ENCODE measurements at places on chromosomes 1 and 21.

GRCh38 chr1:15249081-15249480 lies 2.1 kb downstream of the FHAD1 start:
- no peak for DNase-seq

GRCh38 chr21:42818328-42818749 lies 61.0 kb downstream of the WDR4 start:
- peak; percentile 79 for DNase-seq

GRCh38 chr1:218444588-218444987 lies 99.5 kb downstream of the TGFB2 start:
- no peak for DNase-seq

DNA sequence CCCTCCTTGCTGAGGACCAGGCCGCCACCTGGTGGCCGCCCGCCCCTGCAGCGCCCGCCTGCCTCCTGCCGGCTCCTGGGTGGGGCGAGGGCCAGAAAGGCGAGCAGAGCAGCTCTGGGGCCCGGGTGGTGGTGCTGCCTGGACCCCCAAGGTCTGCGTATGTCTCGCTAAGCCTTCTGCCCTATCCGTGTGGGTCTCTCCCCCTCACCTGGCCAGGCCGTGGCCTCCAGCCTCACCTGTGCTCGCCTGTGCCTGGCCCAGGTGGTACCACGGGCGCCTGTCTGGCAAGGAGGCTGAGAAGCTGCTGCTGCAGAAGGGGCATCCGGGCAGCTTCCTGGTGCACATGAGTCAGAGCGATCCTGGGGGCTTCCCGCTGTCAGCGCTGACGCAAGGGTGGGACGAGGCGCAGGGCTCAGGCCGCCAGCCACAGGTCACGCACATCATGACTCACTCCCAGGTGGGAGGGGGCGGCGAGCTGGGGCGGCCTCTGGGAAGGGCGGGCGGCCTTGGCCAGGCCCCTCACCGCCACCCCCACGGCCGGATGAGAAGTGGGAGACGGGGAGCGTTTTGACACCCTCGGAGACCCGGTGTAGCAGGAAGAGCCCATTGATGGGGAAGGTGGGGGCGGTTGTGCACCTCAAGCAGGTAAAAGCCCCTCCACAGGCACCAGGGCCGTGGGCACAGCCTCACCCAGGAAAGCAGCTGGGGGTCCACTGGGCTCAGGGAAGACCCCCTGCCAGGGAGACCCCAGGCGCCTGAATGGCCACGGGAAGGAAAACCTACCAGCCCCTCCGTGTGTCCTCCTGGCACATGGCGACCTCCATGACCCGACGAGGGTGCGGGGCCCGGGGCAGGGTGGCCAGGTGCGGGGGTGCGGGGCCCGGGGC lies 9.9 kb downstream of the RNF223 start:
- DNase-seq: no peak

DNA sequence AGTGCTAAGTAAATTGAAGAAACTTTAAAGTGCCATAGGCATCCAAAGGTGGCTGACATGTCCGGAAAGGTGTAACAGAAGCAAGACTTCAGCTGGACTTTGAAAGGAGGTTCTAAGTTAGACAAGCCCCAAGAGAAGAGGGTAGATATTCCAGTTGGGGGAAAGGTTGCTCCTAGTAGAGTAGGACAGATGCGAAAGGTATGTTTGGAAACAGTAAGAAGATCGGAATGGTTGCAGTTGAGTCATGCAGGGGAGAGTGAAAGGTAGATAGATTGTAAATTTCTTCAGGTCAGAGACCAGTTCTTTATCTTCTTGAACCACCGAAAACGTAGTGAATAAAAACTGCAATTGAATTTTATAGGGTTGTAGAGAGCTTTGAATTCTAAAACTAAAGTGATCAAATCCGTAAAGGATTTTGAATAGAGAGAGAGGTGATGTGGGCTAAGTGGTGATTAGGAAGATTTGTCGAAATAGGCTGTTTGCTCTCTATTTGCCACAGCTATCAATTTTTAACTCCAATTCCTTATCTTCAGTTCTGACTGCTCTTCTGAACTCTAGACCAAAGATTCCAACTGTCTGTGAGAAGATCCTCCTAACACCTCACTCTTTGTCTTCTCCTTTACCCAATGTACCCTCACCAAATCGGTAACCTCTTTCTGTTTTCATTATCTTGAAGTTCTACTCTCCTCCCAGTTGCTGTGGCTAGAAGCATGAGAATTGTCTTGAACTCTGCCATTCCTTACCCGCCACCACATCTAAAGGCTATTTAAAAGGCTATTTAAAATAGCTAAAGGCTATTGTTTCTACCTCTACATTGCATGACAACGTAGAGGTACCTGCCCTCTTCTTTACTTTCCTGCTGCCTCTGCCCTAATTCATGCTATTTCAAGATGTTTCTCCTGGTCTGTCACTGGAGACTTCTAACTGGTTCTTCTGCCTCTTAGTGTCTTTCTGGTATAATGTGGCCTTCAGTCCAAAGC lies 16.7 kb downstream of the MACF1 start:
- no peak for DNase-seq

DNA sequence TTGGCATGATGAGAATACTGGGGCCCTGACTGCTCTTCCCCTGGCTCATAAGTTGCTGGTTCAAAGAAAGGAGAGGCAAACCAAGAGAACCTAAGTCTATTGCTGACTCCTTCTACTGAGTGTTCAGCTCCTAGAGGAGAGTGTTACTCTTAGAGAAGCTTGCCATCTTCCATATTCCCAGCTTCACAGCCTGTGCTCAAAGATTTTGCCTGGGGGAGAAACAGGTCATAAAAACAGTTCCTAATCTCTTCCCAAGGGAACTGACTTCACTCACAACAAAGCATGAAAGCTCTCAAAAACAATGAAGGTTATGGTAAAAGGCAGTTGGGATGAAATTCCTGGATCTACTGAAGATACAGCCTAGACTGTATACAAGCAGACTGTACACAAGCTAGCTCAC lies 37.1 kb downstream of the LRRC40 start:
- no peak for DNase-seq

GRCh38 chr1:151512326-151512725 lies 1.1 kb downstream of the CGN start:
- DNase-seq: no peak

GRCh38 chr1:62391369-62391971 lies 45.4 kb upstream of the USP1 start:
- DNase-seq: no peak

DNA sequence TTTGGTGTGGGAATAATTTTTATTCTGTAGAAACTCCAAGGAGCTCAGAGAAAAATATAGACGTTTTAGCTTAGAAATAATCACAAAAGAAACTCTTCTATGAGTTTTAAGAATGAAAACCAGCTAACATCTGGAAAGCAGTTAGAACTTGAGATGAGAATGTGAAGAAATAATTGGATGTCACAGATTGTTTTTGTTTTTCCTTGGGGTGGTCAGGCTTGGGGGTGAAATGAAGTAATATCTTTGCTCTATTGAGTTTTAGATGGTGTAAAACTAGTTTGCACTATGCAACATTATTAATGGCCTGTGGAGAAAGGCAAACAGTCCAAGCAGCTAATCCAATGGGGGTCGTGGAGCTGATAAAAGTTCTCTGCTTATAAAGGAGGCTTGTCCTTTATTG lies 101.2 kb downstream of the FMN2 start:
- no peak for DNase-seq

- no peak for DNase-seq
These were observed 18.2 kb upstream of the MSTO1 start for GRCh38 chr1:155591770-155592169.

GRCh38 chr1:28160782-28161266 lies 15.7 kb downstream of the PTAFR start:
- no peak for DNase-seq

- no peak for DNase-seq
These were observed 28.9 kb downstream of the ECHDC2 start for GRCh38 chr1:52892424-52893215.

- no peak for DNase-seq
These were observed 70.8 kb upstream of the KCND3 start for GRCh38 chr1:112060261-112060660.

DNA sequence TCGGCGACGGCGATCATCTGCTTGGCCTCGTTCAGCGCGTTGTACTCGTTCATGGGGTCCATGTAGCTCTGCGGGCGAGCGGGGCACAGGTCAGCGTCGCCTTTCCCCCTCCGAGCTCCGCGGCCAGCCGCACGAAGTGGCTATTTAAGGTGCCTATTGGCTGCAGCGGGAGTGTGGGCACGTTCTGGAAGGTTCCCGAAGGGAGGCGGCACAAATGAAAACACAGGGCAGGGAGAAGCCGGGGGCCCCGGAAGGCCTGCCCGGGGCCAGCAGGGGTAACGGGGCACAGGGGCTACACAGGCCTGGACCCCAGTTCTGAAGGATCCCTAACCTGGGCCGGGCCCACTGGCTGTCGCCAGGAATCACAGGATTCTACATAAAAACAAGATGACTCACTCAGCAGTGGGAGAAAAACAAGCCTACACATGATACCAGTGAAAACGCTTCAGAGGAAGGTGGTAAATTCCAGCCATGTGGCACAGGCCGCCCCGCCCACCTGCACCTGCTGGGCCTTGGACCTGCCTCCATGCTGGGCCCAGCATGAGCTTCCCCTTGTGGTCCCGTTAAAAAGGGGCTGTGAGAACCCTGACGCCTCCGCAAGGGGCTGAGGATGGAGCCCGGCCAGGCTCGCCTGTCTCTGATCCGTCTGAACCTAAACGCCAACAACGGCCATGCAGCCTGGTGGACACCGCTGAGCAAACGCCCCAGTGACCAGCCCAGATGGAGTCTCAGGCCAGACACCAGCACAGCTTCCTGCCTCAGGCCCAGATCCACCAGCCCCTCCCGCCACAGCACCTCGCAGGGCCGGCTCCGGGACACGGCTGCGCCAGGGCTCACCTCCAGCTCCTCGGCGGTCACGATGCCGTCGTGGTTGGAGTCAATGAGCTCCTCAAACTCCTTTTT lies 3.9 kb upstream of the TNFRSF4 start:
- DNase-seq: no peak

GRCh38 chr1:199834711-199835110 lies 192.8 kb upstream of the NR5A2 start:
- DNase-seq: no peak

GRCh38 chr1:112172294-112172882 lies 182.9 kb upstream of the KCND3 start:
- peak; percentile 62 for DNase-seq

DNA sequence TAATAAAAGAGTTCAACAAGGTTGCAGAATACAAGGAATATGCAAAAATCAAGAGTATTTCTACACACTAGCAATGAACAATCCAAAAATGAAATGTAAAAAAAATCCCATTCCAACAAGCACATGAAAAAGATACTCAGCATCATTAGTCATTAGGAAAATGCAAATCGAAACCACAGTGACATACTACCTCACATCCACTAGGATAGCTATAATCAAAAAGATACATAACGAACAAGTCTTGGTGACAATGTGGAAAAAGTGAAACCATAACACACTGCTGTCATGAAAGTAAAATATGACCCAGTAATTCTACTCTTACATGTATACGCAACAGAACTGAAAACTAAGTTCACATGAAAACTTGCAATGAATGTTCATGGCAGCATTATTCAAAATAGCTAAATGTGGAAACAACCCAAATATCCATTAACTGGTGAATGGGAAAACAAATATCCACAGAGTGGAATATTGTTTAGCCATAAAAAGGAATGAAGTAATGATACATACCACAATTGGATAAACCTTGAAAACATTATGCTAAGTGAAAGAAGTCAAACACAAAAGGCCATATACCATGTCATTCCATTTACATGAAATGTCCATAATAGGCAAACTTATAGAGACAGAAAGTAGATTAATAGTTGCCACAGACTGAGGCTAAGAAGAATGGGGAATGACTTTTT lies 34.3 kb downstream of the PIK3R3 start:
- DNase-seq: no peak
